ENCODE measurements at places on chromosomes 2 and 18.

- DNase-seq: no peak
Measured at GRCh38 chr2:164593959-164594358, 27.3 kb downstream of the GRB14 start.

- DNase-seq: peak; percentile 90
Measured at GRCh38 chr18:77749089-77749488, 499.4 kb downstream of the GALR1 start.

DNA sequence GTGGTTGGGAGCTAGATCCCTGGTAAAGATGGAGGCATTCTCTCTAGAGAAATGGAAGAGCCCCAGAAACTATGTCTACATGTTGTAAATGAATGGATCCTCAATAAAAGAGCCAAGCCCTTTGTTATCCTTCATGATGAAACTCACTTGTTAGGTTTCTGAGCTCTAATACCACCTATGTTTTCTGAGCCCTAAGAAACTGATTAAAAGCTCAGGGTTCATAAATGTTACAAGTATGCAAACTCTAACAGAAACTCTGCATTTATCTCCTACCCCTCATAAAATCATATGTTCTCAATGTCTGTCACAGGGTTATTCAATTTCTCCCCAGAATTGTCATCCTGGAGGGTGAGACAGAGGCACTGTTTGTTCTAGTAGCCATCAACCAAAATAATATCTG is 18.0 kb upstream of the HNMT start:
- no peak for DNase-seq

GRCh38 chr2:37786191-37786698 is 114.8 kb upstream of the CDC42EP3 start:
- DNase-seq: peak; percentile 46

DNA sequence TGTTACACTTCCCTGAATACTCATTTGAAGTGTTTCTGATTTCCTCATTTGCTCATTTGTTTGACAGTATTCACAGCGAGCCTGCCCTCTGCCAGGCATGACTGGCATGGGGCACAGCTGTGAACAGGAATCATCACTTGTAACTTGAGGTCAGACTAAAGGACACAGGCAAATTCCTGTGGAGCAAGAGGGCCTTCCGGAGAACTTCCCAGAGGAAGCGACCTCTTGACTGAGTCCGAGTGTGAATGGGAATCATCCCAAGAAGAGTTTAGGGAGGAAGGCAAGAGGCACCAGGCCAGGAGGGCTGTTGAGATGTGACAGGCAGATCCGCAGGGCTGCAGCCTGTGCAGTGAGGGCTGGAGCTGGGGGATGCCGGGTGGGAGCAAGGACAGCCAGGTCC is 45.4 kb downstream of the LIMS1 start:
- DNase-seq: peak; percentile 61

GRCh38 chr2:70959271-70959761 is 19.1 kb upstream of the ANKRD53 start:
- no peak for DNase-seq

DNA sequence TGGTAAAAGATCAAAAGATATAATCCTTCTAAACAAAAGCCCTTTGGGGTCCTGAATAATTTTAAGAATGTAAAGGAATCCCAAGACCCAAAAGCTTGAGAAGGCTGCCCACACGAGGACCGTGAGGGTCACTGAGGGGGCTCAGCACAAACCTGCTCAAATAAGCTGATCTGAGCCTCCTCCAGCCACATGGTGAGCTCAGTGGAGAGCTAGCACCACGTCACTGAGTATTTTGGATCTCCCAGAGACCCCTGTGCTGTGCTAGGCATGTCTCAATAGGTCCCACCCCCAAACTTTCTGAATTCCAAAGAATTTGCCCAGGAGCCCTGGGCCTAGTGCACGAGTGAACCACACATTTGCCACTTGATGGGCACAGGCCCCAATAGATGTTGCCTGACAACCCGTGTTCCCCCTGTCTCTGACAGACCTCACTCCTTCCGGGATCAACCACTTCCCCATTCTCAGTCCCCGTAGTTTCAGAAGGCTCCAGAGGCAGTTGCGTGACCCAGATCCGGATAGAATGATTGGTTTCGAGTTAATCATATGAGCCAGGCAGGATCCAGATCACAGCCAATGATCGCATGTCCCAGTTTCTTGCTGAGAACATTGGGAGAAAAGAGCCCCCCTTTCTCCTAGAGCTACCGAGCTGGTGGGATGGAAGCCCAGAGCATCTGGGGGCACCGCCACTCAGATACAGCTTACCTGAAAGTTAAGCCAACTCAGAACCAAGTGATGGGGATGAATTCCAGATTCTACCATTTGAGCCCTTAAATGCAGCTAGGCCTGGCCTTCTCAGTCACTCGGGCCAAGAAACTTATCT is 203.8 kb downstream of the TNS1 start:
- peak; percentile 72 for DNase-seq

DNA sequence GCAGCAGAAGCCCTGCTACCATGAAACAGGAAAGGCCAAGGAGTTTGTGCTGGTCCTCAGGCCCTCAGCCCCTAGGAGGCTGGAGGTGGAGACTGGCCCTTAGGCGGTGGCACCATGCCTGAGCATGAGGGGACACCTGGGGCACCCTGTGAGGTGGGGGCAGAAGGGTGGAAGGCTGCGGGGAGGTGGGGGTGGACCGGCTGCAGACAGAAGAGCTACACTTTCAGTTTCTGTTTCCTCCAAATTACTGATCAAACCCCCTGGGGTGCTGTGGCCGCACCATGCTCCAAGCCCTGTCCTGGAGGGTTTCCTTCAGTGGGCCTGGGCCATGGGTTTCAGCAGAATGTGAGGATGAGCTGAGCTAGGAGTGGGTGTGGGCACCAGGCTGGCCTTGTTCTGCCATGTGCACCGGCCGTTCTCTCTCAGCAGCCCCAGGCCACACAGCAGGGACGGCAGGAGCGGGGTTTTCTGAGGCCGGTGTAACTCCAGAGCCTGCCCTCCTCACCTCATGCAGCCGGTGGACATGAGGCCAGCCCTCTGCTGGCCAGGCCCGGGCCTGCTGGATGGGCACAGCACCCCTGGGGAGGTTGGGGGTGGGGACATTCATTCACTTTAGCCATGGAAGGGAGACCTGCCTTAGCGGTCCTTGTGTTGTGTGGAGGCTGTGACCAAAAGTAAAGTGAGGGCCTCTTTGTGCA is 51.5 kb downstream of the PLEKHB2 start:
- DNase-seq: no peak

DNA sequence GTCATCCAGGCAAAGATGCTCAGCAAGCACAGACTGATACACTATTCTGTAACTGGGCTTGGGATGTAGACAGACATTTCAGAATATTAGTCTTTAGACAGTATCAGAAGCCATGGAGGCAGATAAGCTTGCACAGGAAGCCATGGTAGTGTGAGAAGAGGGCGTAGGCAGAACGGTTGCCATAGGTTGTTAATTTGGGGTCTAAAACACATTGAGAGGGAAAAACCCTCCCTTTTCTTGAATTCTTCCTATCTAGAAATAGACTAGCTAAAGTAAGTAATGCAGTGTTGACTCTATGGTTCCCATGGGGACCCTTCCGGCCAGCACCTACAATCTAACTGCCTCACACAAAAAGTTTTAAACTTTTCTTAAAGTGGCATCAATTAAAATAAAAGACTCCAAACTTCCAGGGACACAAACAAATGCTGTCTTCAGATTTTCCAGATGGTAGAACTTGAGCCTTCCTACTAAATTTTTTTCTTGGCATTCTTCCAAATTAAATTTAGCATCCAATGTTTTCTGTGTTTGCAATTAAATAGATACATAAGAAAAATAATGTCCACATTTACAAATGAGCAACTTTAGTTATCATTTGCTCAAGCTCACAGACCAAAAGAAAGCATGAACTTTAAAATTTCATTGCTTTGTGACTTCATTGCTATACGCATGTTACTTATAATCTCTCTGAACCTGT is 1.9 kb downstream of the PRKRA start:
- DNase-seq: peak; percentile 25

GRCh38 chr2:170739048-170739447 is 23.9 kb downstream of the SP5 start:
- DNase-seq: peak; percentile 74

GRCh38 chr2:27870724-27871123 is 19.5 kb downstream of the RBKS start:
- no peak for DNase-seq

- DNase-seq: no peak
Measured at GRCh38 chr2:43240766-43241150, 14.4 kb upstream of the ZFP36L2 start.

DNA sequence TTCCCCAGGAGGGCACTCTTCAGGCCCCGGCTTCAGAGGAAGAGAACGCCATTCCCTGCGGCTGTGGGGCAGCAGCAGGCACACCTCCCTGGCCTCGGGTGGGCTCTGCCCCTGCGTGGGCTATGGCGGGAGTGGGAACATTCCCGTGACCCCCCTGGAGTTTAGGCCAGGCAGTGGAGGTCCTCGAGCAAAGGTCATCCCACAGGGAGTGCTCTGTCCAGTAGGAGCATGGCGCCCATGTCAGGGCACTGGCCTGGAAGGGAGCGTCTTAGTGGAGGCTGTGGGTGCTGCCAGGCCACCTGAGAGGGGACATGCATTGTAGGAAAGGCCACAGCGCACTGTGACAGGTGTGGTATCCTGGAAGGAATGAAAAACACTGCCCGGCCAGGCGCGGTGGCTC is 9.2 kb upstream of the NFATC1 start:
- DNase-seq: no peak

DNA sequence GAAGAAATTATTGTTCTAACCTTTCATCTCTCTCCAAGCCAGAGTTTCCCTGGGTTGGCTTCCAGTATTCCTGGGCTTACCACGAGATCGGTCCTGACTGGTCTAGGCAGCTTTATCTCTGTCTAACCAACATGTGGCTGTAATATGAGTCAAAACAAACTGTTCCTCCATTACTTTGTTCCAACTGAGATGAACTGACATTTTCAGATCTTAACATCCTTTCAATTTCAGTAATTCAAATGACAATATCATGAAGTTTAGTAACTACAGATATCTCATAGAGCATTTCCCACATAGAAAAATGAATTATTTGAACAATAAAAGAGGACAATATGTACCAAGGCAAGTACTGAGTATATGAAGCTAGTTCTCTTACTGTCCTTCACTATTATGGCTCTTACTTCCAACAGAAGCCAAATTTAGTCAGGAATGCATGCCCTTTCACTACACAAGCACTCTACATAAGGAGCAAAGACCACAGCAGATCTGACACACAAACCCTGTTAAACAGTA is 15.5 kb downstream of the SLC25A12 start:
- DNase-seq: peak; percentile 23

- peak; percentile 76 for DNase-seq
Measured at GRCh38 chr2:7427293-7428060, 510.3 kb downstream of the RNF144A start.

- no peak for DNase-seq
Measured at GRCh38 chr2:187995556-187995955, 296.1 kb upstream of the GULP1 start.

- no peak for DNase-seq
Measured at GRCh38 chr2:20351555-20352229, 1.0 kb upstream of the PUM2 start.

GRCh38 chr2:45857867-45858520 is 206.5 kb downstream of the PRKCE start:
- DNase-seq: no peak

- no peak for DNase-seq
Measured at GRCh38 chr2:178056345-178056744, 16.2 kb downstream of the PDE11A start.

GRCh38 chr2:31110998-31111397 is 27.2 kb downstream of the GALNT14 start:
- no peak for DNase-seq

GRCh38 chr2:54261537-54261936 is 5.5 kb upstream of the TSPYL6 start:
- DNase-seq: no peak

DNA sequence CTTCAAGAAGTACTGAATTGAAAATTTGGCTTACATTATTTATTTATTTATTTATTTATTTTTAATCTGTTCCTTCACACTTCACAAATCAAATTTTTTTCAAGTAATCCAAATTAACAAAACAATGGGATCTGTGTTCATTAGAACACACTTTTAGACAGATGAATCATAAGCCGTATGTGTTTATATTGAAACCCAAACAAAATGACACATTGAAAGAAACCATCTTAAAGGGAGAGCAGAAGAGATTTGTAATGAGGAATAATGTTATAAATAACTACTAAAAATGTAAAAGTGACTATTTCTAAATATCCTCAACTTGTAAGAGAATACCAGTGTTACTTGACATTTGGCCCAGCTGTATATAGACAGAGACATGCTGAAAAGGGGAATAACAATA is 991.0 kb upstream of the CHAC2 start:
- no peak for DNase-seq

DNA sequence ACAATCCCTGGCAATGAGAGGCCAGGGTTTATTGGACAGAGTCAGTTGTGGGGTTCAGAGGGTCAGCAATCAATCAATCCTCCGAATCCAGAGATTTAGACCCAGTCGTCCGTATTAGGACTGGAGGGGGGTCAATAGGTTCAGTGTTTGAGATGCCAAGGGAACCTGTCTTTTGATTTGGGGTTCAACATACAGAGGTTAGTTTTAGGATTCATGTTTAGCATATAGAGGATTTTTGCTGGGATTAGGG is 292 bp downstream of the GMPPA start:
- no peak for DNase-seq

GRCh38 chr18:60020107-60020925 is 120.5 kb downstream of the PMAIP1 start:
- peak; percentile 13 for DNase-seq

GRCh38 chr2:11514081-11514730 is 19.6 kb upstream of the GREB1 start:
- no peak for DNase-seq

GRCh38 chr18:31710826-31711225 is 26.4 kb upstream of the B4GALT6 start:
- no peak for DNase-seq

- DNase-seq: no peak
Measured at GRCh38 chr2:19881908-19882265, 19.9 kb downstream of the TTC32 start.

- DNase-seq: no peak
Measured at GRCh38 chr2:202844656-202845055, 26.9 kb downstream of the ICA1L start.

DNA sequence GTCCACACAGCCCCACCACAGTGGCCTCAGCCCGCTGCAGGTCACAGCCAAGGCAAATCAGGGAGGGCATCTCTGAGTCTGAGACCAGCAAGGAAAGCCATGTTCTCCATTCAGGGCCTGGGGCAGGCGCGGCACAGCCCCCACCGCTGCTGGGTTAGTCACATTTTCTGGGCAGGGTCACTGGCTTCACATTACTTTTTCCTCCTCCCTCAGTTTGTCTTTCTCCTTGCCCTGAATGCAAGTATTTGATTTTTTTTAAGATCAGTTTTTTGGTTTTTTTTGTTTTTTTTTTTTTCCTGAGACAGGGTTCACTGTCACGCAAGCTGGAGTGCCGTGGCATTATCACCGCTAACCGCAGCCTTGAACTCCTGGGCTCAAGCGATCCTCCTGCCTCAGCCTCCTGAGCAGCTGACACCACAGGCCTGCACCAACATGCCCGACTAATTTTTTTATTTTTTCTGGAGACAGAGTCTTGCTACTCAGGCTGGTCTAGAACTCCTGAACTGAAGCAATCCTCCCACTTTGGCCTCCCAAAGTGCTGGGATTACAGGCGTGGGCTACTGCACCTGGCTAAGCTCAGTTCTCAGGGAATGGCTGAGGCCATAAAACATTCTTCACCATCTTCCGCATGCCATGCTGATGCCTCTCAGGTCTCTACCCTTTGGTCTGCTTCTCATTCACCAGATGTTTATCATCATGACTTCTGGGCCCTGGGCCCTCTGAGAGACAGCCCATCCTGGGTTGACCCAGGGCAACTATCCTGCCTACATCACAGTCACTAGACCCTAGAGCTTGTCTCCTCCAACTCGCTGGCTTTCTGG is 628 bp upstream of the CAPG start:
- no peak for DNase-seq

- no peak for DNase-seq
Measured at GRCh38 chr2:79721966-79722365, 209.1 kb downstream of the CTNNA2 start.
